Stimulated activated naive CD8-positive, alpha-beta T cell treated with anti-CD3 and anti-CD28 coated beads, Interleukin-15, Interleukin-2, amounts not matched to agents 100 U/mL and 50 U/mL, for 24 hours (primary cell): ENCODE measurements at places on chromosomes 7 and 10.

DNA sequence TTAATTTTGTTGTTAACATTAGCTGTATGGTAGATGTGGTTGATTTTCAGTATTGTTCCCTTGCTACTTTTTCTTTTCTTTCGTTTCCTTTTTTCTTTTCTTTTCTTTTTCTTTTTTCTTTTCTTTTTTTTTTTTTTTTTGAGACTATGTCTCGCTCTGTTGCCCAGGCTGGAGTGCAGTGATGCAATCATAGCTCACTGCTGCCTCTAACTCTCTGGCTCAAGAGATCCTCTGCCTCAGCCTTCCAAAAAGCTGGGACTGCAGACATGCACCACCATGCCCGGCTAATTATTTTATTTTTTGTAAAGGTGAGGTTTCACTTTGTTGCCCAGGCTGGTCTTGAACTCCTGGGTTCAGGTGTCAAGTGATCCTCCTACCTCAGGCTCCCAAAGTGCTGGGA is 14.4 kb downstream of the SLC26A3 start:
- DNase-seq: no peak

DNA sequence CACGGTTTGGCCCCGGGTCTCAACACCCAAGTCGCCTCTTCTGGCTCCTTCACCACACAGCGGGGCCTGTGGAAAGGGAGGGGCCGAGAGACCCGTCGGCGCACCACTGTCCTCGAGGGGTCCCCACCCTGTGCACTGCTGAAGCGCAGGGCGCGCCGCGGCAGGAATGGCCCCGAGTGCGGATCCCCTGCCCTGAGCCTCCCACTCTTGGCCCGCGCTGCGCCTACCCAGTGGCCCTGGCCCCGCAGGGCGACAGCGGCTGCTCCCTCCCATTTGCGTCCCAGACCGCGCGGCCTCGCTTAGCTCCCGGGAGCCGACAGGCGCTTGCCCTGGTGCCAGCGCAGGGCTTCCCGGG is 2.1 kb upstream of the SFMBT2 start:
- no peak for DNase-seq

DNA sequence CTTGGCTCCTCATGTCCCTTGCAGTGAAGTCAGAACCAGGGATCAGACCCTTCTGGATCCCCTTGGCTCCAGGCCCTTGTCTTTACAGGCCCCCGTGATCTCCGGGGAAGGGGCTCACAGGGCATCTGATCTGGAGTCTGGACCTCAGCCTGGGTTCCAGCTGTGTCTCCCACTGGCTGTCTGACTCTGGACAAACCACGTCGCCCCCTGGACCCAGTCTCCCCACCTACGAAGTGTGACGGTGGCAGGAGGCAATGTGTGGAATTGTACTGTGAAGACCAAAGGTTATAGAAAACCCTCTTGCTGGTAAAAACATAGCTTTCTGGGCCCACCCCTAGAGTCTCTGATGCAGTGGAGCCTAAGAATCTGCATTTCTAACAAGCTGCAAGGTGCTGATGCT is 15.5 kb upstream of the C10orf71 start:
- DNase-seq: no peak

DNA sequence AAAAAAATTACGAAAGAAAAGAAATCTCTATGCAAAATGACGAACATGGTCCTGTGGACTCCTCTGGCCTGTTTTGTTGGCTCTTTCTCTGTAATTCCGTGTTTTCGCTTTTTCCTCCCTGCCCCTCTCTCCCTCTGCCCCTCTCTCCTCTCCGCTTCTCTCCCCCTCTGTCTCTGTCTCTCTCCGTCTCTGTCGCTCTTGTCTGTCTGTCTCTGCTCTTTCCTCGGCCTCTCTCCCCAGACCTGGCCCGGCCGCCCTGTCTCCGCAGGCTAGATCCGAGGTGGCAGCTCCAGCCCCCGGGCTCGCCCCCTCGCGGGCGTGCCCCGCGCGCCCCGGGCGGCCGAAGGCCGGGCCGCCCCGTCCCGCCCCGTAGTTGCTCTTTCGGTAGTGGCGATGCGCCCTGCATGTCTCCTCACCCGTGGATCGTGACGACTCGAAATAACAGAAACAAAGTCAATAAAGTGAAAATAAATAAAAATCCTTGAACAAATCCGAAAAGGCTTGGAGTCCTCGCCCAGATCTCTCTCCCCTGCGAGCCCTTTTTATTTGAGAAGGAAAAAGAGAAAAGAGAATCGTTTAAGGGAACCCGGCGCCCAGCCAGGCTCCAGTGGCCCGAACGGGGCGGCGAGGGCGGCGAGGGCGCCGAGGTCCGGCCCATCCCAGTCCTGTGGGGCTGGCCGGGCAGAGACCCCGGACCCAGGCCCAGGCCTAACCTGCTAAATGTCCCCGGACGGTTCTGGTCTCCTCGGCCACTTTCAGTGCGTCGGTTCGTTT is 83.5 kb upstream of the SLF2 start:
- DNase-seq: peak; percentile 13
